ENCODE measurements at places on chromosomes 6 and 20. TPM values are rescaled to one million over a fixed set of nuclear protein-coding genes. Genes with fewer than 3 reads are reported as not detected.

DNA sequence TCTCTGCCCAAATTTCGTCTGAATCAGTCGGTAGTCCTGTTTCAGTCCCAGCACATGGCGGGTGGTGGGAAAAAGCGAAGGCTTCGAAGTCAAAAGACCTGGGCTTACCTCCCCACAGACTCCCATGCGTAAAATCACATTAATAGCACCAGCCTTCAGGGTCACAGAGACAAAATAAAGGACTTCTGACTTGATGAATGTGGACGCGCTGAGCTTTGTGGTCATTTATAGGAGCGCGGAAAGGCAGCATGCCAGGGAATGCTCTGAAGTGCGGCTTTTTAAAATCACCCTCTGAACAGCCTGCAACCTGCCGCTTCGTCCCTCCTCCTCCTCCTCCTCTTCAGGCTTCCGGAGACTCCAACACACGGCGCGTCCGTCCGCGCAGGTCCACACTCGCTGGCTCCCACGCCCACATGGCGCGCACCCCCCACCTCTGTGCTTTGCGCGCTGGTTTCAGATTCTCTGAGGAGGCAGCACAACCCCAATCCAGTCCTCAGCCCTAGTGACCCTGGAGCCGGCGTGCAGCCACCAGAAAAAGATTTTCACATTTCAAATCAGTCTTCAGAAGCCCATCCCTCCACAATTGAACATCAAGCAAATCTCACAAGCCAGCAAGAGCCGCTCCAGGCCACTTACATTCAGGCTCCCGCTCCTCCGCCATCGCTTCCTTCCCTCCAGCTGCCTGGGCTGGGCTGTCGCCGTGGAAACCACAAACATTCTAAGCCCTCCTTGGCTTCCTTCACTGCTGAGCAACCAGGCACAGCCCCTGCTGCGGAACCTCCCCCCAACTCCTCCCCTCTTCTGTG, at the start of gene C6orf118:
Gene C6orf118, minus strand, starts transcription at position 680 of the 806 bp plus-strand sequence. Its CDS starts 19 bp downstream, at position 661.
- no peak for DNase-seq

- peak; percentile 76 for DNase-seq
Measured at GRCh38 chr6:22756365-22756764, 187.0 kb downstream of the HDGFL1 start.

LINC00237 gene
- not detected for total RNA-seq

DNA sequence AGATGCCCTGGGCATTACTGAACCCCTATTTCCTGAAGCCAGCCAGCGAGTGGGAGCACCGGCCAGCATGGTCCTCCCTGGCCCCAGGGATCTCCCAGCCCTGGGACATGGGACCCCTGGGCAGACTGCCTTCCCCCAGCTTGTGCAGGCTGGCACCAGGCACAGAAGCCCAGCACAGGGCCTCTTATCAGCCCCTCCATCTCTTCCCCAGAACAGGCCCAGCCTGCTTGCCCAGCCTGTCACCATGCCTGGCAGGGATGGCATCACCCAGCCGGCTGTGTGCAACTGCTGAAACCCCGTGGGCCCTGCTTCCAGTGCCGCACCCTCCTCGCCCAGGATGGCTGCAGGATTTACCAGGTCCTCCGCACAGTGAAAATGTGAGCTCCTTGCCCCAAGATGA, 6.1 kb upstream of the OSBPL2 start:
- no peak for DNase-seq
